ENCODE measurements at places on chromosomes 3 and 15.

DNA sequence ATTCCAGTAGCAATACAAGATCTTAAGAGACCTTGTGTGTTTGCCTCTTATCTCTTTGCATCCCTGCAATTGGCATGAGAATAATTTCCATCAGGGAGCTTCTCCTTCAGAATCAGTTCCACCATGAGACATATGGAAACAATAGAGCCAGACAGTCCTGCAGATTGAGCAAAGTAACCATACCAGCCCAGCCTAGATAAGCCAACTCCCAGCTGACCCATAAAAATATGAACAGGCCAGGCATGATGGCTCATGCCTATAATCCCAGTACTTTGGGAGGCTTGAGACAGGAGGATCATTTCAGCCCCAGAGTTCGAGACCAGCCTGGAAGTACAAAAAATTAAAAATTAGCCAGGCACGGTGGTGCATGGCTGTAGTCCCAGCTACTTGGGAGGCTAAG lies 12.7 kb downstream of the CNTN3 start:
- H3K27me3 ChIP-seq: no peaks in the 10 kb centered on the region
- no peak overlapping the region for H3K27ac ChIP-seq
- no peak for DNase-seq
- H3K4me3 ChIP-seq: no peak overlapping the region
- H3K36me3 ChIP-seq: no peaks in the 10 kb centered on the region

GRCh38 chr3:183438735-183439134 lies 10.3 kb upstream of the MCF2L2 start:
- DNase-seq: no peak
- no peak overlapping the region for H3K27ac ChIP-seq
- H3K4me1 ChIP-seq: peaks cover 18% of the 10 kb centered on the region

DNA sequence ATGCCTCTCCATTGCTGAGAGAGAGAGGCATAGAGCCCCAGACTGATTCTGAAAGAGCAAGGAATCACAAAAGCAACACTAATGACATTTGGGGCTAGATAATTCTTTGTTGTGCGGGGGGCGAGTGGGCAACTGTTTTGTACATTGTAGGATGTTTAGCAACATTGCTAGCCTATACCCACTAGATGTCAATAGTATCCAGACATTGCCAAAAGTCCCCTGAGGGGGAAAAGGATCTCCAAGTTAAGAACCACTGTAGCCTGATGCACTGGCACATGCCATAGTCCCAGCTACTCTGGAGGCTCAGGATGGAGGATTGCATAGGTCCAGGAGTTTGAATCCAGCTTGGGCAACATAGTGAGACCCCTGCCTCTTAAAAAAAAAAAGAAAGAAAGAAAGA lies 22.8 kb upstream of the GOLM2 start:
- no peak for DNase-seq
- no peak overlapping the region for H3K27ac ChIP-seq
- no peaks in the 10 kb centered on the region for H3K4me1 ChIP-seq
- H3K27me3 ChIP-seq: no peaks in the 10 kb centered on the region
- H3K4me3 ChIP-seq: no peak overlapping the region
- no peaks in the 10 kb centered on the region for H3K36me3 ChIP-seq

- no peaks in the 10 kb centered on the region for H3K27me3 ChIP-seq
- H3K36me3 ChIP-seq: no peaks in the 10 kb centered on the region
- no peak for DNase-seq
- H3K27ac ChIP-seq: no peak overlapping the region
- H3K4me1 ChIP-seq: peaks cover 9% of the 10 kb centered on the region
Measured at GRCh38 chr15:66721020-66721419, 19.0 kb downstream of the SMAD6 start.

GRCh38 chr3:33575311-33575710 lies 135.1 kb upstream of the UBP1 start:
- DNase-seq: no peak
- H3K4me3 ChIP-seq: no peak overlapping the region
- no peaks in the 10 kb centered on the region for H3K27me3 ChIP-seq
- peaks cover 3% of the 10 kb centered on the region for H3K4me1 ChIP-seq

DNA sequence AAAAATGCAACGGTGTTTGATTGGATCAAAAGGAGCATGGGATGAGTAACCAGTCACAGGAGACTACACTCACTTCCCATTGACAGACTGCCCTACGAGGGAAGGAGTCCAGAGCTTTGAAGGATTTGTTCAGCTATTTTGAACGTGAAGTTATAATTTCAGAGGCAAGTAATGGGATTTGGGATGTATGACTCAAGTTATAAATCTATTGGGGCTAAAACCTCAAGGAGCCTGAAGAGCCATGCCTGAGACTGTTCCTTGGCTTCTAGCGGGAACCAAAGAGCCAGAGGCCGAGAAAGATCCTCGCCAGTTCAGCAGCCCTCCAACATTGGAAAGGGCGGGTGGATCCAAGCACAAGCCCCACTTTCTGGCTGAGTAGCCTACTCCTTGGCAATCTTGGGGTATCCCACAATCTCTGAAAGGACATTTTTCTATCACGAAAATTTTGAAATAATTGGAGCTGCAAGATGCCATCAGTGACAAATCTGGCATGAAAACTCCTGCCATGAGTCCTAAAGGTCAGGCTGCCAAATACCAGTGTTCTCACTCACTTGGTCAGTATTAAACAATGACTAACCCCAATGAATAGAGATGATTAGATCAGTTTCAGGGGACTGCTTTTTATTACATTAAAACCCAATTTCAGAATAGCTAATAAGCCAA lies 48.6 kb upstream of the SLCO2A1 start:
- no peaks in the 10 kb centered on the region for H3K4me1 ChIP-seq
- peak overlapping the region; percentile 16 for H3K27ac ChIP-seq
- no peaks in the 10 kb centered on the region for H3K36me3 ChIP-seq
- no peak overlapping the region for H3K4me3 ChIP-seq
- DNase-seq: no peak
- H3K27me3 ChIP-seq: no peaks in the 10 kb centered on the region

- no peak overlapping the region for H3K4me3 ChIP-seq
- DNase-seq: no peak
- H3K27me3 ChIP-seq: no peaks in the 10 kb centered on the region
- peaks cover 3% of the 10 kb centered on the region for H3K4me1 ChIP-seq
Measured at GRCh38 chr3:107850681-107851080, 240.2 kb downstream of the CD47 start.

DNA sequence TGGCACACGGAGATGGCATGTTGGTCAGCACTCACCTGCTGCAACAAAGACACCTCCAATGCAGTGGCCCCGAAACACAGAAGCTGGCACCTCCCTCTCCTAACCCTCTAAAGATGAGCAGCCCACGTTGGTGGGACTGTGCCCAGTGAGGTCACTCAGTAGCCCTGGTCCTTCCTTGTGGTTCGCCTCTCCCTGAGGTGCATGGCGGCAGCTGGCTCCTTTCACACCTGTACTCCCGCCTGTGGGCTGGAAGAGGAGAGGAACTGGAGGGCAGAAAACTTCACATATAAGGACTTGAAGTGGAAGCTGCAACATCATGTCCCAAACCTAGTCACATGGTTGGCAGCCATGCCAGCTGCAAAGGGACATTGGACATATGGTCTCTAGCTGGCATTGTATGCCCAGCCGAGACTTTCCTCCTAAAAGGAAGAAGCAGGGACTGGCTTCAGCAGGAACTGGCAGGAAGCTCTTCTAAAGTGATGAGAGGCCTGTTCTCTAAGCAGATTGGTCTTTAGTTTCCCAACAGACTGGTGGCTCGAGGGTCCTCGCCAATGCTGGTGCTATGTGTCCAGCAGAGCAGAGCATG lies 10.8 kb upstream of the C3orf22 start:
- H3K36me3 ChIP-seq: no peaks in the 10 kb centered on the region
- DNase-seq: no peak

GRCh38 chr3:24195504-24196230 lies 250.6 kb downstream of the NR1D2 start:
- DNase-seq: no peak
- H3K4me1 ChIP-seq: no peaks in the 10 kb centered on the region
- no peaks in the 10 kb centered on the region for H3K27me3 ChIP-seq
- H3K36me3 ChIP-seq: no peaks in the 10 kb centered on the region

DNA sequence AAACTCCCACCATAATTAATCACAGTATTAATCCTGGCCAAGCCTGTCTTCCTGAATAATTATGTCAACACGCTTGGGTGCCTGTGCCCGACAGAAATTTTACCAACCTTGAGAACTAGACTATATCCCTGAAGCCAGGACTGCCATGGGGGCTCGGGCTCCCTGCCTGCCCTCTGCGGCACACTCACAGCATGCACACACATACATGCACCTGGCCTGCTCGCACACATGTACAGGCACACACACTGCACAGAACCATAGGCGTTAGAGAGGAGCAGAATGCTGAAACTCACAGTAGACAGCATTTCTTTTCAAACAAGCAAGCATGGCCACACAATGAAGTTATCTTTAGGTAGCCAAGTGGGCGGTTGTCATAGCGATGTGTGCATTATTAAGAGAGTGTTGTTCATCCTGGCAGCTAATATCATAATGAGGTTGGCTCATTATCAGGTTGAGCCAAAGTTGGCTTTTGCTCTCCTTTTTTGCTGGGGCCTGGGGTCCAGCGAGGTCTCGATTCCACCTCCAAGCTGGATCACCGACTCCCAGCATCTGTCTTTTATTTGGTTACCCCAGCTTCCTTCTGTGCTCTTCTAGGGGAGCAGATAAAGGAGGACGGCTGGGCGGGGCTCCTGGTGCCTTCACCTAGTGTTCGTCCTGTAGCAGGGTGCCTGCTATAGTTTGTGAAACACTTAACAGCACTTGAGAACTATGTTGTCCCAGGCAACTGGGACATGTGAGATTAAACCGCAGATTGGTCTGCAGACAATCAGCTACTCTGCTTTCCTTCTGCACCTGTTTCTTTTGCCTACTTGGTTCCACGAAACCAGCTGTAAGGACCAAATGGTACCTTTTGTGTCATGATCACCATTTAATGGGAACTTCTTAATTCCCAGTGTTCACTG lies 91.4 kb downstream of the ZNF621 start:
- no peak overlapping the region for H3K4me3 ChIP-seq
- H3K27ac ChIP-seq: no peak overlapping the region

- H3K27me3 ChIP-seq: no peaks in the 10 kb centered on the region
- peaks cover 4% of the 10 kb centered on the region for H3K4me1 ChIP-seq
- H3K4me3 ChIP-seq: no peak overlapping the region
- no peak overlapping the region for H3K27ac ChIP-seq
- no peak for DNase-seq
Measured at GRCh38 chr3:188546835-188547670, 393.1 kb downstream of the LPP start.

- H3K27me3 ChIP-seq: no peaks in the 10 kb centered on the region
- H3K4me1 ChIP-seq: no peaks in the 10 kb centered on the region
- H3K27ac ChIP-seq: no peak overlapping the region
Measured at GRCh38 chr15:36953346-36953745, 147.0 kb downstream of the MEIS2 start.

GRCh38 chr3:138032567-138032966 lies 22.6 kb downstream of the CLDN18 start:
- no peak overlapping the region for H3K27ac ChIP-seq
- no peaks in the 10 kb centered on the region for H3K27me3 ChIP-seq
- no peaks in the 10 kb centered on the region for H3K36me3 ChIP-seq
- no peak for DNase-seq

DNA sequence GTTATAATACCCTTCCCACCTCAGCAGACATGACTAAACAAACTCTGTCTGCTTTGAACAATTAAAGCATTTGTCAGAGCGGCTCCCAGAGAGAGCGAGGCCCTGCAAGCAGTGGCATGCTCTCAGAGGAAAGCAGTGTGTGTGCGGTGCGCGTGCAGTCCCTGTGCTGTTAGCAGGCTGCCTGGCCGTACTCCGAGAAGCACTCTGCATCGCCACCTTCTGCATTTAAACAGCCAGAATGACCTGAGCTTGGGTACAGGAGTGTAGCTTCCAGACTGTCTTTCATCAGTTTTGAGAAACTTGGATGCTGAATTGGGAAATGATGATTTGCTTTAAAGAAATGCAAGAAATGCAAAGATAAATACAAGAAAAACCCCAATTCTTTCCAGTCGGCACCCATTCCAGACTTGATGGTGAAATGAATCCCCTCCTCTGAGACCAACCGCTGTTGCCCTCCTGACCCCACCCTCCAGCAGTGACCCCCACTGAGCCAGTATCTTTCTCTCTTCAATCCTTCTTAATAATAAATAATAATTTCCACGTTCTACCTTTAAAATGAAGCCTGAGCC lies 113.5 kb downstream of the VGLL4 start:
- H3K27ac ChIP-seq: no peak overlapping the region
- no peak for DNase-seq
- H3K4me3 ChIP-seq: no peak overlapping the region
- no peaks in the 10 kb centered on the region for H3K27me3 ChIP-seq
- no peaks in the 10 kb centered on the region for H3K36me3 ChIP-seq
- no peaks in the 10 kb centered on the region for H3K4me1 ChIP-seq

GRCh38 chr3:175185903-175186302 lies 326.8 kb downstream of the NAALADL2 start:
- H3K36me3 ChIP-seq: no peaks in the 10 kb centered on the region
- H3K27me3 ChIP-seq: no peaks in the 10 kb centered on the region
- H3K4me3 ChIP-seq: no peak overlapping the region
- no peaks in the 10 kb centered on the region for H3K4me1 ChIP-seq
- H3K27ac ChIP-seq: no peak overlapping the region

DNA sequence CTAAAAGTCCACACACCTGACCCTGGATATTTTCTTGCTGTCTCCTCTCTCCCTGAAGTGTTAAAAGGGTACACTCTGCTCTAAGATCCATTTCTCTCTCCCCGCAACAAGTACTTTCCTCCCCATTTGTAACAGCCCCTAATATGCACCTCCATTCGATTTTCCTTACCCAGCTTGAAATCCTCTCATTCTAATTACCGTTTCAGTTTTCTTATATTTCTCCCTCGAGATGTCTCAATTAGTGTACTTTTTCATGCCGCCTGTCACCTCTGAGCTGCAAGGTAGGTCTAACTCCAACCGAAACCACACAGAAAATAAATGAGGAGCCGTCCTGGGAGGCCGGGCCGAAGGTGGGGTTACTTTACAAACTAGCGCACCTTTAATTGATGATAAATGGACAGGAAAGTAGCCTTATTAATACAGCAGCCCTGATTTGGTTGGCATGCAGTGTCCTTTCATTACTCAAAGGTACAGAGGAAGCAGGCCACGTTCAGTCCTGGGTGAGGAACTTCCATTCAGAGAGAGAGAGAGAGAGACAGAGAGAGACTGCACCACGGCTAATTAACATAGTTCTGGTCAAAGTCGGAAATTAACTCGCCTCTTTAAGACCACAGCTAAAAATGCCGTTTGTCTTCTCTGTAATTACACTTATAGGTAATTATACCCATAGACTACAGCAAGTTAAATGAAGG lies 319.9 kb downstream of the ARRDC4 start:
- H3K4me3 ChIP-seq: no peak overlapping the region
- H3K36me3 ChIP-seq: no peaks in the 10 kb centered on the region
- no peaks in the 10 kb centered on the region for H3K4me1 ChIP-seq
- peaks cover 4% of the 10 kb centered on the region for H3K27me3 ChIP-seq

GRCh38 chr15:29784413-29784812 lies 37.9 kb downstream of the TJP1 start:
- no peaks in the 10 kb centered on the region for H3K27me3 ChIP-seq
- DNase-seq: no peak
- no peaks in the 10 kb centered on the region for H3K36me3 ChIP-seq
- H3K4me1 ChIP-seq: peaks cover 5% of the 10 kb centered on the region

- H3K27ac ChIP-seq: no peak overlapping the region
- no peak for DNase-seq
- H3K36me3 ChIP-seq: no peaks in the 10 kb centered on the region
- H3K4me1 ChIP-seq: no peaks in the 10 kb centered on the region
Measured at GRCh38 chr3:70094197-70094596, 94.7 kb downstream of the SAMMSON start.
